ENCODE measurements at places on chromosomes 16 and 17.

DNA sequence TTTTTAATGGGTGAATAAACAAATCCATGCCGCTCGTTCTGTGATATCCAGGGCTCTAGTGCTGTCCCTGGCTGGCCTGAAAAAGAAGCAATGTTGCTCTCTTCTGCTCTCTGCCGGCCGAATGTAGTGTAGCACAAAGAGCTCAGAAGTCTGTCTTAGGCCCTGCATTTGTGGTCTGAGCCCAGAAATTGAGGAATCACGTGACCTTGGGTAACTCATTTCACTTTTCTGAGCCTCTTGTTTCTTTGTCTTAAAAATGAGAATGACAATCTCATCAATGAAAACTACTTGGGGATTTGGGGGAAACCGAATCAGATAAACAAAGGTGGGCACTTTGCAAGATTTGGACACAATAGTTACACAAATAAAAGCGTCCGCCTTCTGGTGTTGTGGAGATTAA, 381.6 kb upstream of the ASIC2 start:
- DNase-seq = peak; percentile 76

GRCh38 chr16:57263541-57264351, 18.7 kb downstream of the ARL2BP start:
- DNase-seq = no peak

- DNase-seq = no peak
Measured at GRCh38 chr17:353838-354234, 1.2 kb upstream of the RPH3AL start.

DNA sequence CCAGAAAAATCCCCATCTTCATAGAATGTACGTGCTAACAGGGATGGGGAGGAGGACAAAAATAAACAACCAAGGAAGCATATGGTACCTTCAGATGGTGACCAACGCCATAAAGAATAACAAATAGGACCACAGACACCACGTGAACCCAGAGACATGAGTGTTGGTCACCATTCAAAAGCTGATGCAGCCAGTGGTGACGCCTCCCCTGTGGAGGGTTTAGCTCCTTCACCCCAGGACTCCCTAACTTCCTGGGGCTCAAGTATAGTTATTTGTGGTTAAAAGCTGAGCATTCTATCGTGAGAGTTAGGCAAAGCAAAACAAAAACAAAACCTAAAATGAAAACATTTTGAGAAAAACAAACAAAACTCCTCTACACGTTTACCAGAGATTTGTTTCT, 184.7 kb downstream of the SOX9 start:
- no peak for DNase-seq

DNA sequence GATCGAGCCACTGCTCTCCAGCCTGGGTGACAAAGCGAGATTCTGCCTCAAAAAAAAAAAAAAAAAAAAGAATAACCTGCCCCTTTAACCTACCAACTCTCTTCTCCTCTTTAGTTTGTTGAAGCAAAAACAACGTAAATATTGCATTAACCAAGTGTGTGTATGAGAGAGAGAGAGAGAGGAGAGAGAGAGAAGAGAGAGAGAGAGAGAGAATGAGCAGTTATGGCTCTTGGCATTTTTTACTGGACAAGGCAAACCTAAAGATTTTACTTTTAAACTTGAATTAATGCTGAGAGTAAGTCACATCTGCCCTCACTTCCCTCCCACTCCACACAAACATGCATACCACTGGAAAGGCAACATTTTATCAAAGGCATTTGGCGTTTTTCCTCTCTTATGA, 3.0 kb upstream of the SLFN5 start:
- DNase-seq = no peak

- no peak for DNase-seq
Measured at GRCh38 chr17:36892112-36892838, 45.0 kb upstream of the LHX1 start.

- DNase-seq = no peak
Measured at GRCh38 chr16:5461141-5461540, 363.5 kb upstream of the EEF2KMT start.

DNA sequence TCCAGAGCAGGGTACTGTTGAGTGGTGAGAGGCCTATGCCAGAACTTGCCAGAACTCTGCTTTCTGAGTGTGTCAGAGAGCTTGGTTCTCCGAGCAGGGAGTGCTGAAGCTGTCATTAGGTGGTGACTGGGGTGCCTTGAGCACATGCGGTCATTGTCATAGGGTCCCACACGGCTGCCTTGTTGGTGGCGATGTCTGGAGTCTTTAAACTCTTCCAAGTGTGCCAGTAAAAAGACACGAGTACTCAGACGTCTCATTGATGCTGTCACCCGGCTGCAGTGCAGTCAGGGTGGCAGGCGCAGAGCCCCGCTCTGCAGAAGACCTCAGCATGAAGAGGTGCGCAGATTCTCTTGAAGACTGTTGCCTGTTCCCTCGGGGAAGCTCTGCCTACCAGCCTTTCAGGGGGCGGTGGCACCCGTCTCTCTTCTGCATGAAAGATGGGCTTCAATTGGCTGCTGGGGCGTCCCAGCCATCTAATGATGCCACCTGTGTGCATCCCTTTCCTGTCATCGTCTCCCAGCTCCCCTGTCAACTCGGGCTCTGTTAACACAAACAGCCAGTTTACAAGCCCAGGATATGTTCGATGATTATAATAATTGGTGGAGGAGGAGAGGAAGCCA, 58.3 kb downstream of the NKD1 start:
- no peak for DNase-seq

DNA sequence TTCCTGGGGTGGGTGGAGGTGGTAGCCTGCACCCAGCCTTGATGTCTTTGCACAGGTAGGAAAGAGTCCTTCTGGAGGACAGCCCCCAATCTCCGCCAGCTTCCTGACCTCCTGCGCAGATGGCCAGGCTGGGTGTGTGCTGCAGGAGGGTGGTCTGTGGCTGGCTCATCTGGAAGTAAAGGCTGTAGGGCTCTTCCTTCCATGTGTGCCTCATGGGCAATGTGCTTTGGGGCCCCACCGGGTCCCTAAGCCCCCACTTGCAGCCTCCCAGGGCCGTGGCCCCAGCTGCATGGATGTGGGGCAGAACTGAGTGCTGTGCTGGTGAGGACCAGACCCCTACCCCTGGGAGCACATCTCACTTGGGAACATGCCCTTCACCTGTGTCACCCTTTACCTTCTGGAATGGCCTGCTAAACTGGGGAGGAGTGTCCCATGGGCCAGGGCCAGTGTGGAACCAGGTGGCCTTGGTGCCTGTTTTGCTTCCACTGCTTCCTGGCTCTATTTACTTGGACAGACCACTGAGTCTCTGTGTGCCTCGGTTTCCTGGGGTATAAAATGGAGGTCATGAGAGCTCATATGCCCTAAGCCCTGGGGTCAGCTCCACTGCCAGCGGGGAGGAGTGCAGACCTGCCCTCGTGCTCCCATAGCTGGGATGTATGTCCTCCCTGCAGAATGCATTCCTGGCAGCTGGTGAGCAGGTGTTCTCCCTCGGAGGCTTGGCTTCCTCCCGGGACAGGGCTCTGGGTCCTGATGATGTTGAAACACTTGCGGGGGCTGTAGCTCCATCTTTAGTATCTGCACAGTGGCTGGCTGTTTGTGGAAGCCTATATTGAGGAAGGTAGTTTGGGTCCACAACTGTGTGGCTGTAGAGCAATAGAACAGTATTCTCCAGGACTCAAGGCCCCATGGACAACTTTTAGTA, 18.0 kb downstream of the MPRIP start:
- DNase-seq = no peak

- DNase-seq = no peak
Measured at GRCh38 chr17:79631640-79632431, 21.0 kb upstream of the RBFOX3 start.

GRCh38 chr17:34153991-34154390, 101.1 kb upstream of the CCL2 start:
- DNase-seq = no peak

GRCh38 chr17:68775969-68776368, 174.8 kb upstream of the FAM20A start:
- DNase-seq = no peak

DNA sequence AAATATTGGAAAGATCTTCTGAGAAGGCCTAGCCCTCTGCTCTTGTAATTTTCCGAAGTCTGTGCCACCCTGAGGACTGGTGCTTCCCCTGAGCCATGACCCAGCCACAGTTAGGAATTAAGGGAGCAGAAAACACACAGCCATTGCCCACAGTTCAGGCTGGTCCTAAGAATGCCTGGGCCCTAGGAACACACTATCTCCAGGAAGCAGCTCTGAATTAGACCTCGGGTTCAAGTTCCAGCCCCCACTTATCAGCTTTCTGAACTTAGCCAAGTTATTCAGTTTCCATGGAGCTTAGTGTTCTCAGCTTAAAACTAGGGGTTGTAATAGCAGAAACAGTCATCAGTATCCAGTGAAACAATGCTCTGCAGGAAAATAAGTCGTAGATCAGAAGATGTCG, 56.0 kb downstream of the CDH13 start:
- DNase-seq = no peak

DNA sequence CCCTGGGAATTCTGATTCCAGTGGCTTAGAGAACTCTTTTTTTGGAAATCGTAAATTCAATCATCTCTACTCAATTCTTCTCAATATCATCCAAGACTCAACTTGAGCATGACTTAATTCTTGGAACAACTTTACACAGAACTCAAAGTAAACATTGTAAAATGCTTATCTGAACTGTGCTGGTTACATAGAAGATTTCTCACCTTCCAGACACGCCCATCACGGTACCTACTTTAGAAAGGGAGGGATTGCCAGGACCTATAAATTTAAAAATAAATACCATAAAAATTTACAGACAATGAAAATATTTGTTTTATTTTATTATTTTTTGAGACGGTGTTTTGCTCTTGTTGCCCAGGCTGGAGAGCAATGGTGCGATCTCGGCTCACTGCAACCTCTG, 26.5 kb downstream of the MAP1LC3B start:
- no peak for DNase-seq

DNA sequence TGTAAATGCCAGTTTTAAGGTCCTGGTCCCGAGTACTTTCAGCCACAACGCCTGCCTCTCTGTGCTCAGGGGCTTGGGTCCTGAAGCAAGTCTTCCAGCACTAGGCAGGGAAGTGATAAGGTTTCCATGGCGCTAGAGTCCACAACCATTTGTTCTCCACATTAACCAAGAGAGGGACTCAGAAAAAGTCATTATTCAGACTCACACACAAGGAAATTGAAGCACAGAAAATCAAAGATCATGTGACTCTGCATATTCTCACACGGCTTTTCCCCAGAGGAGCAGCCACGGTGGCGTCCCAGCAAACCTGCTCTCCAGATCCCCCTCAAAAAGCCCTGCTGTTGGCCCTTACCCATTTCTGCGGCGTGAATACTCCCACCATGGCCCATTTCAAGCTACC, 9.7 kb downstream of the ENPP7 start:
- DNase-seq = no peak

DNA sequence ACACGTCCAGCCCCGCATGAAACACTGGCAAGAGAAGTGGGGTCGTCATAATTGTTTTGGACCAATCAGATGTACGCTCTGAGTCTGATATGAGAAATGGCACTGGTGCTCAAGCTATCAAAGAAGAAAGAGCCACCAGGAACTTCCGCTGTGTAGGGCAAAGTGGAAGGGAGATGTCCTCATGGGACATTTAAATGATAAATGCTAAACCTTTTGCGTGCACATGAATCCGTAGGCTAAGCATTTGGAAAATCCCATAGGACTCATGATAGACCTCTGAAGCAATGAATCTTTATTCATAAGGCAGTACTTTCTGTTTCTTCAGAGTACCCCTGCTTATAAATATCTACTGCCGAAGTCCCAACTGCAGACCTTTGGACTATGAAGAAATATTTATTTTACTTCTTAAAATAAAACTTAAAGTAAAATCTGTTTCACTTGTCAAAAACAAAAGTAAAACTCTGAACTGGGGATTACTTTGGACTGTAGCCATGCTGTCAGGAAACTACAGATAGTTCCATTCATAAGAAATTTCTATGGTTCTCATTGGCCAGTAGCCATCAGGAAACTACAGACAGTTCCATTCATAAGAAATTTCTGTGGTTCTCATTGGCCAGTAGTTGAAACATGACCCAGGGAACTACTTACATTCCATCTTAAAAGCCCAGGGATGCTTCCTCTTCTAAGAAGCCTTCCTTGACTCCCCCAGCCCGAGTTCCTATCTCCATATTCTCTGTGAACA, 335.1 kb downstream of the HS3ST4 start:
- no peak for DNase-seq

All from astrocyte of the hippocampus (primary cell).